ENCODE measurements at places on chromosomes 7 and 10. TPM values are rescaled to one million over a fixed set of nuclear protein-coding genes. Genes with fewer than 3 reads are reported as not detected.
A peak's percentile ranks its signal among the peaks of the same experiment; 100 is the strongest.

GRCh38 chr7:31687024-31687748, at the start of gene PPP1R17:
PPP1R17 (plus strand) TSS chr7:31687215; CDS start chr7:31692442, 5,227 bp downstream.
- DNase-seq: peak; percentile 71

DNA sequence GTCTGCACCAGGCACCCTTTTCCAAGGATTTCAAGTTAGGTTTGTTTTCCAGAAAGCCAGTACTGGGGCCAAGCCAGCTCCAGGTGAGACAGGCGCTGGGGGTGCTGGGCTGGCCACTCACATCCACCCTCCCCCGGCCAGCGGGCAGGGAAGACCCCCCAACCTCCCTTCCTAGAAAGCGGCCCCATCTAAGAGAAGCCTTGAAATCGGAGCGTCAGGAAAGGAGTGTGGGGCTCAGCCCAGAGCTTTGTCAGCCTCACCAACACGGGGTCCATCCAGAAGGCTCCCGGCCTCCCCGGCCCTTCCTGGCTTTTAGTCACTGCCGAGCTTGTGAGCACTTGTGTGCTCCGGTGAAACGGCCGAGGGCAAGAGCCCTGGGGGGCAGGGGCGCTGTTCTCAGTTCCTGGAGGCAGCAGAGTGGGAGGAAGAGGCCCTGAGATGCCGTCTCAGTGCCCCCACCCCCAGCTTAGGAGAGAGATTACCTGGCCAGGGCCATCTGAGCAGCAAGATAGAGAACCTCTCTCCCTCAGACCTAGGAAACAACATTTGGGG, 39.6 kb downstream of the PDGFA start:
- DNase-seq: no peak

DNA sequence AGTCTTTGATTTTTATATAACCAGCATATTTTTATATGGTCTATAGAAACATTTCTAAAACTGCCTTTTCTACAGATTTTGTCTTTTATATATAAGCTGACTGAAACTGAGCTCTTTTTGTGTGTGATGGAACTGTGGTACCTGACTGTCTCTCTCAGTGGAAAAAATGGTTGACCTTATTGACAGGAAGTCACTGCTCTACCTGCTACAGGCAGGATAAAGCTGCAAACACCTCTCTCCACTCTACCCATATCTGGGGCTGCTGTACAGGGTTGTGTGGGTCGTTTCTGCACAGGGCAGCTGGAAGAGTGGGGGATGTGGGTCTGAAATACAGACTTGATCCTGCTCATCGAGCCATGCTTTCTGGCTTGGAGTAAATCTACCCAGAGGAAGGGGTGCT, 48.5 kb downstream of the BBS9 start:
- no peak for DNase-seq

DNA sequence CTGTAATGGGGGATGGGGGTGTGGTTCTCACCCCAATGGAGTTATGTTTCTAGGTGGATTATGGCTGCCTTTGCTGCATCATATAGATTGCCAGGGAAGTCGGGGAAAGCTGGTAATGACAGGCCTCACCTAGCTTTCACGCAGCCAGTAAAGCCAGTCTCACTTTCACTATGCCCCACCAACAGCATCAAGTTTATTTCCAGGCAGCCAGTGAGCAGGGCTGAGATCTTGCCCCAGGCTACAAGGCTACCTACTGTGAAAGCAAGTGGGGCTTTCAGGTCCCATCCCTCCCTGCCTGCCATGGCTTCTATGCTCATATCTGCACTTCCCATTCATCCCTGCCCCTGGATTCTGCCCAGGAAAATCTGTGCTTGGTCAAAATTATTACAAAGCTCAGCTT, 61.7 kb upstream of the NXPH1 start:
- no peak for DNase-seq

DNA sequence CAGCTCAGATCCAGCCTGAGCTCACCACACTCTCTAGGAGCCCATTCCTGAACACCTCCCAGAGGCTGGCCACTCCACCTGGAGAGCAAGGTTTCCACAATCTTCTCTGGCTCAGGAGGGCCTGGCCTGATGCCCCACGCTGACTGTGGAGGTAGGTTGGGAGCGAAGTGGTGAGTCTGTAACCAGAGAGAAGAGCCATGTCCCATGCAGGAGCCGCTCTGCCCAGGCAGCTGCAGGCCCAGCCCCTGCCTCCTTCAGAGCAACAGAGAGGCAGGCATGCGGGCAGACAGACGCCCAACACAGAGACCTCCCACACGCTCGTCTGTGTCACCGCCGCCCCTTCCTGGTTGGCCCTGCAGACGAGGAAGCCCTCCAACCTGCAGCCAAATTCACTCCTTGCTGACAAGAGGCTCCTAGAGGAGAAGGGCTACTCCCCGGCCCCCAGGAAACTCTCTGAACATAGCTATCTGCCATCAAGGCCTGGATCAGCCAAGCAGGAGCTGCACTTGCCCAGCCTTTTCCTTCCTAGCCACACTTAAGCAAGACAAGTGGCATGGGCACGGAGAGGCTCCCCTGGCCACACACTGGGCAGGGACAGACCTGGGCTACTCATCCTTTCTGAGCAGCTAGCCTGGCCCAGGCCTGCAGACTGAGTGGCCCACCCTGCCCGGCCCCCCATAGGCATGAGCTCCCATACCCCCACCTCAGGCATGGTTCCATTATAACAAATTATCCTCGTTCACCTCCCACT, 101.9 kb downstream of the GRID1 start:
- DNase-seq: peak; percentile 7

- peak; percentile 95 for DNase-seq
These were observed 60.2 kb downstream of the MAD1L1 start for GRCh38 chr7:2172311-2173188.

- DNase-seq: no peak
These were observed 4.1 kb upstream of the NACAD start for GRCh38 chr7:45092931-45093235.

DNA sequence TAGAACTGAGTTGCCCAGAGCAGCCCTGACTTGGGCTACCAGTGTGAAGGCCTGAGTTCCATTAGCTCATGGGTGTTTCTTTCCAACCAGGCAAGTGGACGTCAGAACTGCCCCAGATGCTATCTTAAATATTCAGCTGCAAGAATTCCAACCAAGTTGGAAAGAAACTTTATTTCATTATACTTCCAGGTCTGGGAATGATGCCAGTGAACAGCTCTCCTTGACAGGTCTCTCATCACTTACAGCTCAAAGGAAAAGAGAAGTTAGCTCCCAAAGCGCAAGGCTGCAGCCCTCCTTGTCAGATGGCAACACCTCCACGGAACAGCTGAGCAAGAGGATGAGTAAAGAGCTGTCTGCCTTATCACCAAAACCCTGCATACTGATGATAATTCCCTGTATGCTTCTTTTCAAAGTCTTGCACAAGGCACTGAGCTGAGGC, 255.5 kb upstream of the AOAH start:
- DNase-seq: no peak

DNA sequence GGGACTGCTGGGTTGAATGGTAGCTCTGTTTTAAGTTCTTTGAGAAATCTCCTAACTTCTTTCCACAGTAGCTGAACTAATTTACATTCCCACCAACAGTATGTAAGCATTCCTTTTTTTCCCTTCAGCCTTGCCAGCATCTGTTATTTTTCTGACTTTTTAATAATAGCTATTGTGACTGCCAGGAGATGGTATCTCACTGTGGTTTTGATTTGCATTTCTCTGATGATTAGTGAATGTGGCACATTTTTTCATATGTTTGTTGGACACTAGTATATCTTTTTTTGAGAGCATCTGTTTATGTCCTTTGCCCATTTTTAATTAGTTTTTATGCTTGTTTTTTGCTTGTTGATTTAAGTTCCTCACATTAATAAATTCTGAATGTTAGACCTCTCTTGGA, 990.8 kb downstream of the GATA3 start:
- no peak for DNase-seq

DNA sequence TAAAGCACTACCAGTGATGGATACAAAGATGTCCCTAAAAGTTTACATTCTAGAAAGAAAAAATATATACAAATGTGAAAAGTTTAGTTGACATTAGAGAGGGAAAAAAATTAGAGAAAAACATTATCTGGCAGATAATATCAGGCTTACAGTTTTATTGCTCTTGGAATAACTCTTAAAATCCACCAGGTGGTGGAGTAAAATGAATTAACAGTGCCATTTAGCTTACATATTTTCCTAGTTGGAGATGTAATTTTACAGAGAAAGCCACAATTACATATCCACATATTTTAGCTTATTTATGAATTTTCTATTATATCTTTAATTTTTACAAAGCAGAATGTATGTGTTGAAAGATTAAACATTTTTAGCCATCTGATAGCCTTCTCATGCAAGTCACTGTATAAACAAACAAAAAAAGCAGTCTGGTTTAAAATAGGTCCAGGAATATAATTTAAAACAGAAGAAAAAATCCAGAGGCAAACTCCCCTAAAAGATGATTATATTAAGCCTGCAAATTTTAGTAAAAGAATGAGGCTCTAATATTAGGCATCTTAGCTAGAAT, 6.5 kb downstream of the CABCOCO1 start:
- DNase-seq: peak; percentile 39

DNA sequence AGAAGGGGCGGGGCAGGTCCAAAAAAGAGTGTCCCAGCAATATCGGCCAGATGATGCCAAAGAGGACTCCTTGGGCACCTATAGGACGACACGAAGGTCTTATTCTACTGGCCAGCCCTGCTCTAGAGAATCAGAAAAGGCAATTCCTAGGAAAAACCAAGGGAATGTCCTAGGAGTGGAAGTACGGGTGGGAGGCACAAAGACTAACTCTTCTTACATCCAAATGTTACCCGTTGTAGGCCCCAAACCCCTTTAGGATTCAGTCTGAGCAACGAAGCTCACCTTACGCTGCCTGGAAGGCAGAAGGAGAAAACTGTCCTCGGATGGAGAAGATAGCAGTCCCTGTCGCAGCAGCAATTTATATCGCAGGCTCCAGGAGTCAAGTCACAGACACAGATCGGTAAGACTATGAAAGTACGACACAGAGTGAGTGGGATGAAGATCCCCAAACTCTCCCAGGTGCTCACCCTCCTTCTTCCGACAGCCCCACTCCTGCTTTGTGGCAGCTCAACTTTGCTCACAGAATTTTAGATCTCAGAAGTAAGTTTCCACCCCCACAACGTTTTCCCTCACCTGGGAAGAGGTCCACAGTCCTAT, 558 bp downstream of the TCTN3 start:
- DNase-seq: no peak

DNA sequence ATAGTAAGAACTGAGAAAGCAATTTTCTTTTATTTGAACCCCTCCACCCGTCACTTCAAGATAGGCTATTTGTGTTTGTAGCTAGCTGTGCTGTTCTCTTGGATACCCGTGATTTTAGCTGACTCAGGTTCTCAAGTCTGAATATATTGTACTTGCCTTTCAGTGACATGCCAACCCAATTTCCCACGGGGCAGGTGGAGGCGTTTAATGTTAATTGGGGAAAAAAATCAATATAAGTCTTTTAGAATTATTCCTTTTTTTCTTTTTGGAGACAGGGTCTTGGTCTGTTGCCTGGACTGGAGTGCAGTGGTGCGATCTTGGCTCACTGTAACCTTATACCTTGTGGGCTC, 36.4 kb downstream of the ZRANB1 start:
- DNase-seq: no peak

- no peak for DNase-seq
These were observed 392.1 kb upstream of the PODXL start for GRCh38 chr7:131948434-131949053.

DNA sequence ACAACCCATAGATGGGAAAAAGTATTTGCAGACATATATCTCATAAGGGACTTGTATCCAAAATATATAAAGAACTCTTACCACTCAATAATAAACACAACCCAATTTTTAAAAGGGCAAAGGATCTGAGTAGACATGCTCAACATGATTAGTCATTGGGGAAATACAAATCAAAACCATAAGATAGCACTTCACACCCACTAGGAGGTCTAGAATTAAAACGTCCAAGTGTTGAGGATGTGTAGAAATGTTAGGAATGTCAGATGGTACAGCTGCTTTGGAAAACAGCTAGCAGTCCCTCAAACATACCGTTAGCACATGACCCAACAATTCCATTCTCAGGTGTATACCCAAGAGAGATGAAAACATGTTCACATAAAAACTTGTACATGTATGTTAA, 8.3 kb downstream of the PSTK start:
- DNase-seq: no peak

GRCh38 chr10:106707657-106708056, 456.8 kb downstream of the SORCS1 start:
- DNase-seq: peak; percentile 37

GRCh38 chr10:118758449-118758848, 3.7 kb upstream of the CACUL1 start:
- DNase-seq: no peak

DNA sequence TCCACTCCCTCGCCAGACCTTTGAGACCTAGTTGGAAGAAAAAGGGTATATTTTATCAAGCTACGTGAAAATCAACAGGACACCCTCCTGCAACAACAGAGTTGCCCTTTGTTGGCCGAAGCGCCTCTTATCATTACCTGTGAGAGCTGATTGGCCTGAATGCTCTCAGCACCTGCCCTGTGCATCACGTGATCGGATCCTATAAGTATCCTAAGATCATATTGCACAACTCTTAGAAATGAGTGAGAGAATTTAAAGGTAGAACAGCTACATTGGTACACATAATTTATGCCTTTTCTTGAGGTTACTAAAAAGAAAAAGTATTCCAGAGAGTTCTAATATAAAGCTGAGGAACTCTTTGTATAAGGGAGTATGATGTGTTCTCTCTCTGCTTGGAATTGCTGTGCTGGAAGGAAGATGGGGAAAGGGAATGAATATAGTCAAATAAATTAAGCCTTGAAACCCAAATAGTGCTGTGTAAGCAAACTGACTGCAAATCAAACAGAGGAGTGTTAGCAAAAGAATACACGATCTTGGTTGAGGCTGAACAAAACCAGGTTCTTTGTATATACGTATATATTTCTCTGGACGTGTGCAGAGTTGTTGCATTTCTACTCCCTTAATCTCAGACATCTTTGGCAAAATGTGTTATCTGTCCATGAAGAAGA, 69.3 kb downstream of the LRRC4 start:
- peak; percentile 63 for DNase-seq

DNA sequence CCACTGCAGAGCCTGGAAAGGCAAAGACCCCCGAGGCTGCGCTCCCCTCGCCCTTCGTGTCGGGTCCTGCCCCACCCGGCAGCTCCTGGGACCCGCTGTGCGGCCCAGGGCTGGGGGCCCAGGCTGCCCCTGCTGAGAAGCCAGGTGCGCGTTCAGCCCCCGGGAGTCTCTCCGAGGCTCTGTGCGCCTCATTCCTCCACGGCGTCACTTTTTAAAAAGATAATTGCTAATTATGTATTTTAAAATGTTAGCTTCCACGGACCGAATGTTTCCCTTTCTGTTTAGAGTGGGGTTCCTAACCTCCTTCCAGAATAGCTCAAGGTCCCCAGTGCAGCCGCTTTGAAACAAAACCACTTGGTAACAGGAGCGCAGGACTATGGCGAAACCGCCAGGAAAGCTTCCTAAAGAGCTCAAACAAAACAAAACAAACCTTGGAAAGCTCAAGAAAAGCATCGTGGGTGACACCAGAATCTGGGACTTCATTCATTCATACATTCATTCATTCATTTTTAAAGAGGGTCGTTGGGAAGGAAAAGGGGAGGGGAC, 45.6 kb downstream of the PDIA4 start:
- peak; percentile 78 for DNase-seq

Gene TYW1B
- 2.1 TPM for total RNA-seq

Gene GDF10
- total RNA-seq: 34.7 TPM

Gene SEMA3E
- total RNA-seq: 23.5 TPM

Gene CALHM3
- not detected for total RNA-seq

Gene TET1
- total RNA-seq: 23.5 TPM

Gene PDZD7
- total RNA-seq: 1.3 TPM

Measured in lung (tissue), 17 donors.